Nephron progenitor cell (in vitro differentiated cells): ENCODE measurements at places on chromosomes 16 and 17.

DNA sequence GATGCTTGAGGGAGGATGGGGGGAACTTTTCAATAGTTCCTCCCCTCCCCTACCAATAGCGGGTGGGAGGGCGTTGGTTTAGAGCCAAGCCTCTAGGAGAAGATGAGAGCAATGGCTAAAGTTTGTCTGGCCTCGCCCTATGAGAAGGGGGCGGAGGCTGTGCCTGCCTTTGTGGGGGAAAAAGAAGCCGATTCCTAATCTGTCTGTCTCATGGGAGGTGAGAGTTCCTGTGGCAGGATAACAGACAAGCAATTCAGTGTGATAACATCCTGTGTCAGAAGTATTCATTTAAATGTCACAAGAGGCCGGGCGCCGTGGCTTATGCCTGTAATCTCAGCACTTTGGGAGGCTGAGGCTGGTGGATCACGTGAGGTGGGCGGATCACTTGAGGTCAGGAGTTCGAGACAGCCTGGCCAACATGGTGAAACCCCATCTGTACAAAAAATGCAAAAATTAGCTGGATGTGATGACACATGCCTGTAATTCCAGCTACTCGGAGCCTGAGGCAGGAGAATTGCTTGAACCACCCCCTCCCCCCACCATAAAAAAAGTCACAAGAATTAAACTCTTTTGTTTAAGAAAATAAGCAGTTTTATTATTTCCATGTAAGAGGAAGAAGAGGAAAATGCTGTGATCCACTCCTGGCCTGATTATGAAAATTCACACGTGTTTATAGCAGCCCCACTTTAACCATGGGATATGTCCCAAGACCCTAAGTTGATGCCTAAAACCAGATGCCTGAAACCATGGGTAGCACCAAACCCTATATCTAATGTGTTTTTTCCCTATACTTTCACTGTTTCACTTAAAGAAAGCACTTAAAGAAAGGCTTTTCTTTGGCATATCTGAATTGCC is 1.7 kb downstream of the SLFN5 start:
- peak; percentile 18 for DNase-seq

DNA sequence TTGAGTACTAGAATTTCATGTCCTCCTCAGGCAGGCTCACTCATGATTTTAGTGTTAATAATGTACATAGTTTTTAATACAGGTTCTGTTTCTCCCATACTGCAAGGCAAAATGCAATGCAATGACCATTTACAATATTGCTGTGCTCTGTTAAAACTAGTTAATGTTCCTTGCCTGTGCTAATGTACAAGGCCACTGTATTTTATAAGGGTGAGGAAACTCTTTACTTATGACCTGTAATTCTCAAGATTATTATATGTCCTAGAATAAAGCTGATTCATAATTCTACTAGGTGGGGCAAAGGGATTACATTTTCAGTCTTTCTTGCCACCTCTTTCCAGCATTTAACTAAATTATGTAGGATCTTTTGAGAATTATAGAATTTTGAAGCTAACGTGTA is 19.4 kb downstream of the TMIGD1 start:
- no peak for DNase-seq

DNA sequence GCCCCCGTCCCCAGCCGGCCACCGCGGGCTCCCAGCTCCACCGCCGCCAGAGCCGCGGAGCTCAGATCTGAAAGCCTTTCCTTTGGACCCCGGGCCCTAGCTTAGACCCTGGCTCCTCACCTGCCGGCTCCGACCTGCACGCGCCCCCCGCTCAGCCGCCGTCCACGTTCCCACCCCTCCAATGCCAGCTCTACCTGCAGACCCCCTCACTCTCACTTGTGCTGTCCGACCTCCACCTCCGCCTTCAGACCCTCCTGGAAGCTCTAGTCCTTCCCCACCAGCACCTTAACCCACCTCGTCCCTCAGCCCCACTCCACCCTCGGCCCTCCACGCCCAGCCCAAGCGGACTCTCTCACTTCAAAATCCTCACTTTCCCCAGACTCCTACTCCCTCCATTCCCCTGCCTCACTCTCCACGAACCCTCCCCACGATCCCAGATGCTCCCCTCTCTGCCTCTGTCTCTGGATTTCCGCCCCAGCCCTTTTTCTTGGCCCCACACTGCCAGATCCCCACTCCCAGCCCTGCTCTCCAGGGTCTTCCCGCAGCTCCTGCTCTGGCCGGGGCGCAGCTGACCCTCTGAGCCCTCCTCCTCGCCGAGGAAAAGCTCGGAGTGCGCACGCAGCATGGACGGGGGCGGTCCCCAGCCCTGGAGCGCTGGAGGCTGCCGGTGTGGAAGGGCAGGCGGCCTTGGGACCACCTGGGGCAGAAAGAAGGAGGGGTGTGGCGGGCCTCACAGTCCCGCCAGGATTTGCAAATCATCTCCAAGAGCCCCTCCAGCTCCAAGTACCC is at the start of gene TMEM114:
Gene TMEM114 (minus strand): TSS at position 612 of the 789 bp plus-strand sequence. CDS start 673 bp downstream, outside the sequence.
- DNase-seq, result peak; percentile 60

DNA sequence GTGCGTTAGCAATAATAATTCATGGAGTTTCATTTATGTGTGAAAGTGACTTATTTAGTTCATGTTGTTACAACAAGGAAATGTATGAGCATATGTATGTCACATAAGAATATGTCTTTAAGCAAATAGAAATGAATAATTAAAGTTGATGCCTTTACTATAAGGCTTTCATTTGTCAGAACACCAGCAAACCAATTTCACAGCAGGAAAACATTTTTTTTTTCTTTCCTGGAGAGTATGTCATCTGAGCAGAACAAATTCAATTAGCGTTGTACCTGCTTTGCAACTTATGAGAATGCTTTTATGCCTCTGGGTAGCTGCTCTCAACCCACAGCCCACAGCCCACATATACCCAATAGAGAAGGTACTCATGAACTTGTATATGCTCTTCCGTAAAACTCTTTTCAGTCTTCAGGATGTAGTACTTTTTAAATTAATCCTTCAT is 26.3 kb upstream of the APOH start:
- DNase-seq, result no peak

DNA sequence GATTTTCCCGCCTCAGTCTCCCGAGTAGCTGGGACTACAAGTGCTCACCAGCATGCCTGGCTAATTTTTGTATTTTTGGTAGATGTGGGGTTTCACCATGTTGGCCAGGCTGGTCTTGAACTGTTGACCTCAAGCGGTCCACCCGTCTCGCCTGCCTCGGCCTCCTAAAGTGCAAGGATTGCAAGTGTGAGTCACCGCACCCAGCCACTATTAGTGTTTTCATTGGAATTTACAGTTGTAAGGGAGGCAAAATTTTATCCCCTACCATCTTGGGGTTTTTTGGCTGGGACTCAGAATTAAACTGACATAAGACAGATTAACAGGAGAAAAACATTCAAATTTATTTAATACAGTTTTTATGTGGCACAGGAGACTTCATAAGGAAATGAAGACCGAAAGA is 12.3 kb upstream of the MYCBPAP start:
- no peak for DNase-seq

DNA sequence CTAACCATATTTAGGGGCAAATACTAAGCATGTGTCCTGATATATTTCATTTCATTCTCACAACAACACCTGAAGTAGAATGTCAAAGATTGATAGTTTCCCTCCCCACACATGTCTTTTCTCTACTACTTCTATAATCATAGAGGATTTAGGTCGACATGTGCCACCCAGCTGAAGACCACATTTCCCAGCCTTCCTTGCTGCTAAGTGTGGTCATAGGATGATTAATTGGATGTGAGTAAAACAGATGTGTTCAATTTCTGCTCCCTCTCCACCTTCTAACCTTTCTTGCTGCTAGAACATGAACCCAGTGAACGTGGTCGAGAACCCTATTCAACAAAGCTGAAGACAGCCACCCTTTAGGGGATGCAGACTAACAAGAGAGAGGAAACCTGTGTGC is 18.8 kb upstream of the HLF start:
- no peak for DNase-seq
